Activated T-cell treated with anti-CD3 and anti-CD28 coated beads, Interleukin-2, amount 50 U/mL, for 4 hours (primary cell): ENCODE measurements at places on chromosomes 2 and 18. TPM values are rescaled to one million over a fixed set of nuclear protein-coding genes. Genes with fewer than 3 reads are reported as not detected.

The CDH19 gene
- total RNA-seq = not detected

The SRD5A2 gene
- total RNA-seq = not detected

- no peak for DNase-seq
Measured at GRCh38 chr2:237782181-237782580, 16.4 kb upstream of the RBM44 start.

The TTC21B gene
- total RNA-seq = 16.3 TPM

DNA sequence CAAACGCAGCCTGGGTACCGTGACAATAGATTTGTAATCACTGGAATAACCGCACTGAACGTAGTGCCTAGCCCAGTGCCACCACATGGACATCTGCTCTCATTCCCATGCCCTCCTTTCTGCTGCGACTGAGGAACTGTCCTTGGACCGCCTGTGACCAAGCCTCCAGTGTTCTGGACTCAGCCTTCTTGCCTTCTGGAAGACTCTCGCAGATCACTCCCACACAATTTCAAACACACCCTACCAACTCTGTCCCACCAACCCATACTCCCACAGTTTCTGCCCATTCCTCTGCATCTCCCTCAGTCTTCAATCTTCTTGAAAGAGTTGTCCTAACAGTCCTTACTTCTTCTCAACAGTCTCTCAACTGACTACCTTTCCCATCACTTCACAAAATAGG, 2.1 kb downstream of the RNF149 start:
- DNase-seq = no peak

The SIGLEC15 gene
- not detected for total RNA-seq

GRCh38 chr2:157782057-157782845, 93.9 kb downstream of the ACVR1 start:
- DNase-seq = no peak

DNA sequence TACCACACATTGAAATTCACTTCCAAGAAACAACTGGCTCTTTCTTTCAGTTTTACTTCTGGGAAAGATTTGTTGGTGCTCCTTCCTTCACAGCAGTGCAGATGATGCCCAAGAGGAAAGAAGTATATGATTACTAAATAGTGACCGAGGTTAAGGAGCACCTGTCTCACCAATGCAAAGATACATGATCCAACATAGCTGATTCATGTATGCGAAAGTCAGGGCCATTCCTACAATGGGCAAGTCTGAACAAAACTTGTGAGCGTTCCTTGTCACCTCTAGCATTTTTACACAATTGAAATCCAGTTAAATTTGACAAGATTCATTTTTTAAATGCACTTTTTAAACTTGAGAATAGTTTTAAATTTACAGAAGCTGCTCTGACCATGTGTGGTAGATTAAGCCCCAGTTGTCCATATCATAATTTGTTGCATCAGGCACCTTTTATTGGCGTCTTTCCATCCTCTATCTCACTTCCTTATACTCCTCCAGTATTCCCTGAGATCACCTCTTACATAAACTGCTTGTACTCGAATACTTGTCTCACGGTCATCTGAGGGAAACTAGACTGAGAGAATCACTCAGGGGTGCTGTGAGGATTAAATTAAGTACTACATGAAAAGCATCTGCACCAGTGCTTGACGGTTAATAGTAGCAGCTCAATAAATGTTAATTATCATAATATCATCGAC, 438.8 kb upstream of the CDH20 start:
- no peak for DNase-seq

DNA sequence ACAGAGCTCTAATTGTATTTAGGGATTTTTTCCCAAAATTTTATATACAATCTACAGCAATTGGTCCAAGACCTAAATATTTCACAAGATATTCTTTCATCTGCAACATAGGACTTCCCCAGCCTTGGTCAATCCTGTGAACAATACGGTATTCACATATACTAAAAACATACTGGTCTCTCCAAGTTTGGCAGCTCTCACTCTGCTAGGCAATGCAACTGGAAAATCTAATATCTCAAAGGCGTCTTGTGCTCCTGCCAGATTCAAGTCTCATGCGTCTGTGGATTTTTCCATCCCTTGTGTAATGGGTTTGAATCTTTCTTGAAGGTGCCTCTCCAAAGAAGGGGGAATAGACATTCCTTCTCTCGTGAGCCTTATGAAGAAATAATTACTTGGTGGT, 27.4 kb upstream of the MBOAT2 start:
- no peak for DNase-seq

- no peak for DNase-seq
Measured at GRCh38 chr2:25617948-25618646, 55.3 kb downstream of the DTNB start.

- no peak for DNase-seq
Measured at GRCh38 chr18:65906621-65907034, 155.8 kb downstream of the CDH7 start.

The CD8A gene
- 78.6 TPM for total RNA-seq

The TNP1 gene
- not detected for total RNA-seq

- no peak for DNase-seq
Measured at GRCh38 chr18:59249199-59249774, 24.0 kb downstream of the RAX start.

GRCh38 chr2:7094231-7094741, 177.1 kb downstream of the RNF144A start:
- DNase-seq = no peak

The SERPINB3 gene
- not detected for total RNA-seq

GRCh38 chr2:172083628-172084394, 1.5 kb upstream of the DLX1 start:
- DNase-seq = no peak

The CFAP65 gene
- not detected for total RNA-seq

GRCh38 chr2:181367411-181367810, 89.8 kb upstream of the ITGA4 start:
- no peak for DNase-seq

DNA sequence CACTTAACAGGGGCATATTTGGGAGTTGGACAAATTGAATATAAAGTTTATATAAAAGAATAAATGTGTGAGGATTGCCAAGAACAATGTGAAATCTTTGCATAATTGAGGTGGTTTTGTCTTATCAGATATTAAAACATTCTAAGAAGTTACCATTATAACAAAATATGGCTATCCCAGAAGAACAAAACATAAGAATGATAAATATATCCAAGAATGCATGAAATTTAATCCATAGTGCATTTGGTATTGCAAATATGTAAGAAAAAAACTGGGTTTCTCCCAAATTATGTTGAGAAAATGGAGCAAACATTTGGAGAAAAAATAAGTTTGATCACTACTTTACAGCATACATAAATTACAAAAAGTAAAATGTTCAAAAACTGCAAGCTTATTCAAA, 562.4 kb downstream of the RNF144A start:
- no peak for DNase-seq

DNA sequence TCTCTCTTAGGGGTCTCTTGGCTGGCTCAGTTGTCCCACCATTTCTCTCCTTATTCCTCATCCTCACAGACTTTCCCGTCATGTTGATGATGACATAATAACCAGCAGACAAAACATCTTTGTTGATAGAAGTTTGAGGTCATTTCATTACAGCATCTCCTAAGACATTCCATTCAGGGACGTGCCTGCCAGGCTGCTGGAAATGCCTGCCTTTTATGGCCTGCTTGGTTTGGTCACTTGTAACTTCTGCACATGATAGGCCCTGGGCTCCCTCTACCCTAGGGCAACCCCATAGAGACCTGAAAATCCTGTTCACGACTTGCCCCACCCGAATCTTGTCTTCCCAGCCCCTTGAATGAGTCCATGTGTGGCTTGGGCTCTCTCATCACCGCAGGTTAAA, 81.7 kb downstream of the SDC1 start:
- no peak for DNase-seq

The ZBTB7C gene
- total RNA-seq = 0.05 TPM

DNA sequence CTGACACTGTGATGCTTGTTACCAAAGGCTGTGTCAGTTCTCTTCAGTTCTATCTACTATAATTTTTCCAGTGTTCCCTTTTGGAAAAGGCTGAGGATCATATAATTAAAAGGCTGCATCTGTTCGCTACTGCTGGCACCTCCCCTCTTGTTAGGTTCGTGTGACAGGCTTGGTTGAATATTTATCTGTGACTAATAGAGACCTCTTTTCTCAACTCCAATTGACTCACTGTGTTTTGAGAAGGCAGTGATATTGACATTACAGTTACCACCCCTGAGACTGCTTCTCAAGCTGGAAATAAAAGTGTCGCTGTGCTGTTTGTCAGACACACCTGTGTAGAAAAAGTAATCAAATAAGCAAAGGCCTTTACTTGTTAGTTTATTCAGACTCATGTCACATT, 205.5 kb upstream of the KCNH7 start:
- DNase-seq = no peak

DNA sequence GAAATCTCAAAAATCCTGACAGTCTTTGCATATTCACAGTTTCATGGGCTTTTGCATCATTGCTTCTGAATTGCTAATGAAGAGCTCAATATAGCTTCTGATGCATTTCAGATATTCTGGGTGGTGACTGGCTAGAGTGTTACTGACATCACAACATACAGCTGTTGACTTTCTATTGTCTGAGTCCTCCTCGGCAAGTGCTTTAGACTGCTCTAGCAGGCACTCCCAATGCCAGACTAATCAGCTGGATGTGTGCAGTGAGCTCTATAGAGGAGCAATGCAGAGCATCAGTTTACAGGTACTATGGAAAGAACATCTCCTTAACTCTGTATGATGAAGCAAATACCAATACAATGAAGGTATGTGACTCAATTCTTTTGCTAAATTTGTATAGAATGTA, 54.9 kb downstream of the R3HDM1 start:
- no peak for DNase-seq

The LRRTM1 gene
- total RNA-seq = not detected
